LoVo (cell line): ENCODE measurements at places on chromosomes 2 and 18.

- DNase-seq = no peak
Measured at GRCh38 chr2:197324801-197325200, 14.2 kb upstream of the ANKRD44 start.

GRCh38 chr2:241935314-241935713 is 65.8 kb downstream of the RTP5 start:
- DNase-seq = no peak

DNA sequence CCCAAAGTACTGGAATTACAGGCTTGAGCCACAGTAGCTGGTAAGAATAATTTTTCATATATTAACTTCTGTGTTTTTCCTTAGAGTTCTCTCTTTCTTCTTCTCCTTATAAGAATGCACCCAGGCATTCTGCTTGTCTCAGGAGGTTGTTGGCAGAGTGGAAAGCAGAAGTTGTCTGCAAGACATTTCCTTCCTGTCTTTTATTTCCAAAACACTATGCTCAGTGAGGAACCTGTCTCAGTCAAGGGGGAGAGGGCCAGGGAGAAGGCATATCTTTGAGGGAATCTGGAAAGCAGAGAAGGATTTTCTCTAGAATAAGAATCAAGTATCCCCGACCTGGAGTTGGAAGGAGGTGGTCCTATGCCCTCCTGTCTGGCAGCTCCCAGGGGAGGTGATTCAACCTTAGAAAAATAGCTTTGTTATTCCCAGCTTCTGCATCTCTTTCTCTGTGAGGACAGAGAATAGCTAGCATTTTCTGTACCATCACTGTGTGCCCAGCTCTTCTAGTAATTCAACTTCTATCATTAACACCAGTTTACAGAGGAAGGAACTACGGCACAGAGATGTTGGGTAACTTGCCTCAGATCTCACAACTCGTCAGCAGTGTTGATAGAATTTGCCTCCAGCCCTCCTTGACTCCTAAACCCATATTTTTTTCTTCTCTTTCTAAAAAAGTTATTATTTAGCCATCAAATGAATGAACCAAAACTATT is 3.8 kb upstream of the LPIN2 start:
- no peak for DNase-seq

DNA sequence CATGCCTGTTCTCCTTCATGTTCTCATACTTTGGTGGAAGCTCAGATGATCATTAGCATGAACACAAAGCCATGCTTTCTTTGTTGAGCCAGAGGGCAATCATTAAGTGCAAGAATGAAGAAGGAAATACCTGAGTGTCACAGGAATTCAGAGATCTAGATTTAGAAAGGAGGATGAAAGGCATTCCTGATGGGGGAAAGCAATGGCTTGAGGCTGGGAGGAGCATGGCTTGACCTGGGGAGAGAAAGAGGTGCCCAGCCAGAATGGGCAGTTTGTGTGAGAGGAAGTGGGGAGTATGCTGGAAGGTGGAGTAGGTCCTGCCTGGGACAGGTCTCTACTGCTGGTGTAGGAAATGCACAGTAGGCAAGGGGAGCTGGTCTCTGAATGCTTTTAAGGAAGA is 35.1 kb downstream of the SLC4A3 start:
- DNase-seq = no peak

DNA sequence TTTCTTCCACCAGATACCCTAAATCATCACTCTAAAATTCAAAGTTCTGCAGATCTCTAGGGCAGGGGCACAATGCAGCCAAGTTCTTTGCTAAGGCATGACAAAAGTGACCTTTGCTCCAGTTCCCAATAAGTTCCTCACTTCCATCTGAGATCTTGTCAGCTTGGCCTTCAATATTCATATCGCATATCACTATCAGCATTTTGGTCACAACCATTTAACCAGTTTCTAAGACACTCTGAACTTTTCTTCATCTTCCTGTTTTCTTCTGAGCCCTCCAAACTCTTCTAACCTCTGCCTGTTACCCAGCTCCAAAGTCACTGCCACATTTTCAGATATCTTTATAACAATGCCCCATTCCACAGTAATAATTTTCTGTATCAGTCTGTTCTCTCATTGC is 452.6 kb upstream of the TRIB2 start:
- DNase-seq = no peak

DNA sequence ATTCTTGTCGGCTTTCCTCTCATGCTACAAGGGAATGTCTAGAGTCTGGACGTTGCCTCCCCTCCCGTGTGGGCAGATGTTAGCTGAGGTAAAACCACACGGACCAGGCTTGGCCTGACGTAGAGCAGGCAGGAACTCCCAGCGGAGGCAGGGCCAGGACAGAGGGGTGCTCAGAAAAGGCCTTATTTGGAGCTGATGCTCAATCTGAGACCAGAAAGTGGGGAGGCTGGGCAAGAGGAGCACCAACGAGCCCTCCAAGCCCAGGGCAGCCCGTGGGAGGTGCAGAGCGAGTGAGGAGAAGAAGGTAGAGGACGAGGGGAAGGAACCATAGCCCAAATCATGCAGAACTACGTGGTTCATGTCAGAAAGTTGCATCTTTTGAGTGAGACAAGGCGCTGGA is 9.0 kb downstream of the TEX51 start:
- DNase-seq = no peak

- no peak for DNase-seq
Measured at GRCh38 chr2:204869132-204869823, 324.0 kb downstream of the PARD3B start.

- DNase-seq = no peak
Measured at GRCh38 chr2:55459279-55459678, 39.6 kb upstream of the CCDC88A start.

DNA sequence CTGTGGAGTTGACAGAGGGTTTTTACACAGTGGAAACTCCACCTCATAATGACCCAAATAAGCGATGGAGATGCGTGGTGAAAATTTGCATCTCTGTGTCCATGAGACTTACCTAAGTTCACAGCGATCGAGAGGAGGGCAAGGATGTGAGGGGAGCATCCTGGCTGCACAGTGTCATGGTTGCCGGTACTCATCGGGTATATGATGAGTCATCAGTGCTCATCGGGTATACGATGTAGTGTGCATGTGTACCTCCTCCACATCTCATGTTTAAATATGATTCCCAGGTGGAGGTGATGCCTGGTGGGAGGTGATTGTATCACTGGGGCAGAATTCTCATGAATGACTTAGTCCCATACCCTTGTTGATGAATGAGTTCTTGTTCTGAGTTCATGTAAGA is 233.5 kb downstream of the MYT1L start:
- DNase-seq = no peak

DNA sequence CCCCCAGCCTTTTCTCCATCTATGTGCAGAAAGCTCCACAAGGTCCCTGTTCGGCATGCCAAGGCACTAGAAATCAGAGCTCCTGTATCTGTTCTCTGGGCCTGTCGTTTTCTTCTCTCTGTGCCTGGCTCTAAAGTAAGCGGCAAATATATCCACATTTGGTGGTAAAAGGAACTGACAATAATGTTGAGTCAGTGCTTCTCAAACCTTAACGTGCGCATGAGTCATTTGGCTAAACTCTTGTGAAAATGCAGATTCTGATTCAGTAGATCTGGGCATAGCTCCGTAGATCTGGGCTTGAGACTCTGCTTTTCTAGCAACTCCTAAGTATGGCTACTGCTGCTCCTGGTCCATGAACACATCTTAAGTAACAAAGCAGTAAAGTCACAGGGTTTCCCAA is 16.5 kb upstream of the ACSL3 start:
- DNase-seq = no peak

GRCh38 chr18:50879302-50880118 is 592 bp downstream of the ME2 start:
- peak; percentile 22 for DNase-seq

GRCh38 chr18:63157293-63158011 is 162.1 kb downstream of the BCL2 start:
- no peak for DNase-seq

- peak; percentile 64 for DNase-seq
Measured at GRCh38 chr2:144659731-144660275, 139.9 kb upstream of the ZEB2 start.

DNA sequence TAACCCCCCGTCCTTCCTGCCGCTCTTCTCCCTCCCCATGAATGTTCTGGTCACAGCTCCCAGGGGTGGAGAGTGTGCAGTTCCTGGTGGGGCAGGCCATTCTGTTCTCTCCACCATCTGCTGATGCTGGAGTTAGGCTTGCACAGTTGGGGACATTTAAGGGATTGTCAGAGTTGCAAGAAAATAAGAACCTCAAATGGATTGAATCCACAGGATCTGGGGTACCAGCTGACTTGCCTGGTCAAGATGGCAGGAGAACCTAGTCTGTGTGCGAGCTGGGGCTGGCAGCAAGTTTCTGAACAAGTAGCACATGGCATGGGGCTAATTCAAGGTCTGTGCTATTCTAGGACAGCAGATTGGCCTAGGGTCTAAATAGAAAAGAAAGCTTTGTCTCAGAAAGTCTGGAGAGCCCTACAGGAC is 60.8 kb upstream of the TXNDC2 start:
- no peak for DNase-seq

DNA sequence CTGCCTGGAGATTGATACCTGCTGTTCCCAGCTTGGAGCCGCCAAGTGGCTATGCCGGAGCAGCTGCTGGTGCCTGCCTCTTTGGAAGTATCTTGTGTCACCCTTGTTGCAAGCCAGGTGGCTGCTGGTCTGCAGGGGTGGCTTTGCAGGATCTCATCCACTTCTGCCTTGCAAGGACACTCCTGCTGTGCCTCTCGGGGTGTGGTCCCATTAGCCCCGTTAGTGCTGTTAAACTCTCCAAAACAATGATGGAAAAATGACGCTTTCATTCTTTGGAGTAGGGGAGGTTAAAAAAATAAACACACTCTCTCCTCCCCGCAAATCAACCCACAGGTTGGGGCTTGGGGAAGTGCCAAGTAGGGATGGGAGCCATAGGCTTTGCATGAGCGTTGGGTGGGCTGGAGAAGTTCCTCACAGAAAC is 352.8 kb downstream of the RNF144A start:
- DNase-seq = no peak

GRCh38 chr2:64035072-64035942 is 16.1 kb upstream of the VPS54 start:
- DNase-seq = no peak

- no peak for DNase-seq
Measured at GRCh38 chr2:15223887-15224286, 337.2 kb downstream of the NBAS start.

GRCh38 chr2:47771211-47771610 is 11.7 kb upstream of the MSH6 start:
- peak; percentile 35 for DNase-seq

DNA sequence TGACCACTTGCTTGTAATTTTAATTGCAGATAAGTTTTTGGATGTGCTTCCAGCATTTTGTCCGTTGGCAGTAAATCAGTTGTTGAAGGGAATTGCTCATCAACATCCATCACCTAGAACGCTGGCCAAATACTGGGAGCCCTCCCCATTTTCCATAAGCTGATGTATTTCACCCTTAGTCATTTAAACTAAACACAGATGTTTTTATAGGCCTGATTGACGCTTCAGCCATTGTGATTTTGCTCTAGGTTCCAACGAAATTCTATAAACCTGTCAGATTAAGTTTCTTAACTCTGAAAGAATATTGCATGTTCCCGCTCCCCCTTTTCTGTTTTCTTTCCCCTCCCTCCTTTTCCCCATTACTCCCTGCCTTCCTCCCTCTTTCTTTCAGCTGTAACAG is 1.0 kb upstream of the RPRM start:
- DNase-seq = no peak

- DNase-seq = no peak
Measured at GRCh38 chr2:101002562-101003277, 631 bp downstream of the RPL31 start.

DNA sequence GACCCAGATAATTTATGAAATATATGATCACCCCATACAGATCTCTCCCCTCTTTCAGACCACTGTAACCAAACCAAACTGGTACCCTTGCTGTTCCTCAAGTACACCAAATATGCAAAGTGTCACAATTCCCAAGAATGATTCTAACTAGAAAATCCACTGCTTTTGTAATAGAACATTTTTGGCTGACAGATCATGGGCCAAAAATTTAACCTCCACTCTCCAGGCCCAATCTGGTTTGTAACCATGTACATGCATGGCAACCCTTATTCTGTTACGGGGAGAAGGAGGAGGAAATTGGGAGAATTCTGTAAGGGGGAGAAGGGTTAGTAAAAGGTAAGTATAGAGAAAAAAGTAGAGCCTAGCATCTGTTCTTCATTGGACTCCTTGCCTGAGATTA is 62.0 kb downstream of the IKZF2 start:
- DNase-seq = no peak

DNA sequence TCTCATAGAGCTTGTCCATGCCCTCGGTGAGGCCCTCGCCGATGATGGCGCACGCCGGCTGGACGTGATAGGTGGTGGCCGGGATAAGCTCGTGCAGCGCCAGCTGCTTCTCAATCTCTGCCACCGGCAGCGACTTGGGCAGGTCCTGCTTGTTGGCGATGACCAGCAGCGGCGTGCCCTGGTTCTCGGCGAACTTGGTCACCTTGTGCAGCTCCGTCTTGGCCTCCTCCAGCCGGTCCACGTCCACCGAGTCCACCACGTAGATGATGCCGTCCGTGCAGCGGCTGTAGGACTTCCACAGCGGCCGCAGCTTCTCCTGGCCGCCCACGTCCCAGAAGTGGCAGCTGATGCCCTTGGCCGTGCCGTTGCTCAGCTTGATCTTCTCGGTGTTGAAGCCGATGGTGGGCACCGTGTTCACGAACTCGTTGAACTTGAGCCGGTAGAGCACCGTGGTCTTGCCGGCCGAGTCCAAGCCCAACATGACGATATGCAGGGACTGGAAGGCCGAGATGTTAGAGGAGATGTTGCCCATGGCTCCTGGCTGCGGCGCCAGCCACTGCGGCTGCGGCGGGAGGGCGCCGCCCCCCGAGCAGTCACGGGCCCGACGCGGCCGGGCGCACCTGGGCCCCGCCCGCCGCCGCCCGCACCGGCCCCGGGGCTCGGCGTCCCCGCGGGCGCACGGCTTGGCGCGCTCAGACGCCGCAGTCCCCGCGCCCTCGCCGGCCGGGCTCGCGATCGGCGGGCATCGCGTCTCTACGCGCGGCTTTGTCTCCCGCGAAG is 636 bp downstream of the ARL4C start:
- DNase-seq = peak; percentile 53

- DNase-seq = no peak
Measured at GRCh38 chr2:52916981-52917380, 850.6 kb upstream of the CHAC2 start.

DNA sequence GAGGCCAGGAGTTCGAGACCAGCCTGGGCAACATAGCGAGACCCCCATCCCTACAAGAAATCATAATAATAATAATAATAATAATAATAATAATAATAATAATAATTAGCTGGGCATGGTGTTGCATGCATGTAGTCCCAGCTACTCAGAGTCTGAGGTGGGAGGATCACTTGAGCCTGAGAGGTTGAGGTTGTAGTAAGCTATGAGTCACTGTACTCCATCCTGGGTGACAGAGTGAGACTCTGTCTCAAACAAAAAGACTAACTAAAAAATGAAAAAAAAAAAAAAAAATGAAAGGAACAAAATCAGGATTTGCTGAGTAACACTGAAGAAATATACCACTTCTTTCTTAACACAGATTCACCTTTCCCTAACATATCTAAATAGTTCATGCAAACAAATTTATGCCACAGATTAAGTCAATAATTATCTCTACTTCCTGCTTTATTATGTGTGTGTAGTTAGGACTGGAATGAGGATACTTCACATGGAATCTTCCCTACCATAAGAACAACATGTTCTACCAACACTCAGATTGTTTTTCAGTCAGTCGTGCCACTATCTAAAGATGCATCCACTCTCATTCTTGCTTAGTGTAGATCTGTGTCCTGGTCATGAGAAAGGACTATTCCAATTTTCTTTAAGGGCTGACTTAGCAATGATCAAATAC is 928.7 kb downstream of the SLC4A3 start:
- DNase-seq = no peak

- DNase-seq = no peak
Measured at GRCh38 chr2:239181903-239182581, 218.8 kb downstream of the HDAC4 start.

GRCh38 chr2:98088261-98088660 is 1.3 kb downstream of the VWA3B start:
- no peak for DNase-seq
